NCI-H510A (cell line): ENCODE measurements at places on chromosomes 3 and 15.

- no peak for DNase-seq
These were observed 6.3 kb downstream of the PIGZ start for GRCh38 chr3:196962108-196962929.

- DNase-seq = no peak
These were observed 15.1 kb downstream of the HEMK1 start for GRCh38 chr3:50584391-50584790.

- no peak for DNase-seq
These were observed 50.6 kb downstream of the SMARCC1 start for GRCh38 chr3:47731061-47731460.

DNA sequence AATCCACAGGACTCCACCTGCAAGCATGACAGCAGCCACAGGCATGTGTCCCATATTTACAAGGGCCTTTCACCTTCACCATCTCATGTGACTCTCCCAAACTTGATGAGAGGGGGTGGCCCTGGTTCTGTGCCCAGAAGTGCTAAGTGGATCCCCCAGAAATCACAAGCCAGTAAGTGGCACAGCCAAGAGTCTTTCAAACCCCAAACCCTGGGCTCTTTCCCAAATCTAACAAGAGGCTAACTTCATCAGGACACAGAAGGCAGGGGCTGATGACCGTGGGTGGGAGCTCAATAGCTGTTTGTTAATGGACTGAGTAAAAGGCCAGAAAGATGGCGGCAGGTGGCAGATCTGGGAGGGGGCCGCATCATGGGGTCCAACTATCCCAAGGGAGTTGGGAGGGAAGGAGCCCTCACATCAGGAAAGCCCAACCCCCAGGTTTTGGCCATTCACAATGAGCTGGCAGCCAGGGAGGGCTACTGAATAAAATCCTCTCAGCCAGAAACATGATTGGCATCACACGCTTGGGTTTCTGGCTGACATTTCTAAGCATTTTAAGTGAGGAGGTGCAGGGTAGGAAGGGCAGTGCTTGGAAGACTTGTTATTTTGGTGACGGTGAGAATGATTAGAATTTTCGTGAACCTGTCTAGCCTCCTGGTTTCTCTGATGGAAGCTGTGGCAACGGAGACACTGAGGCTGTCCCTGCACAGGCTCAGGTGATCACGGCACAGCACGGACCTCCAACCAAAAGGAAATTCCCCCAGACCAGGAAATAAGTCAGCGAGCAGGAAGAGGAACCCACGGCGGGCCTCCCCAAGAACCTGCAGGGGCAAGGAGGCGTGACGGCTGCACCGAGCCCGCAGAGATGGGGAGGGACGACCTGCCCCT is 109.3 kb downstream of the OXNAD1 start:
- no peak for DNase-seq

- DNase-seq = no peak
These were observed 58.1 kb upstream of the USP3 start for GRCh38 chr15:63446255-63446654.

GRCh38 chr15:36925653-36926426 is 174.5 kb downstream of the MEIS2 start:
- DNase-seq = no peak

DNA sequence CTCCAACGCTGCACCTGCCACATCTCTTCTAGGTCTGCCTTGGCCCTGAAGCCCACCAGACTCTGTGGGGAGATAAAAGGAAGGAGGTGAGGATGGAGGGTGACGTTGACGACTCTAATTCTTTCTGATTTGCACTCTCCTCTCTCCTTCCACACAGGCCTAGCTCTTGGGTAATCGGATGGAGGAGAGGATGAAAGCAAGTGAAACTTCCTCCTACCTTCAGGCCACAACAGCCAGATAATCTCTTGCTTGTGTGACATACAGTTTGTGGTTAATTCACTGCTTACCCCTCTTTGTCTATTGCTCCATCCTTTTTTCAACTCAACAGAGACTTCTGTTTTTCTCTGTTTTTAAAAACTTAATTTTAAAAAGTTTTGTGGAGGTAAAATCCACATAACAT is 208.1 kb downstream of the SV2B start:
- DNase-seq = no peak

DNA sequence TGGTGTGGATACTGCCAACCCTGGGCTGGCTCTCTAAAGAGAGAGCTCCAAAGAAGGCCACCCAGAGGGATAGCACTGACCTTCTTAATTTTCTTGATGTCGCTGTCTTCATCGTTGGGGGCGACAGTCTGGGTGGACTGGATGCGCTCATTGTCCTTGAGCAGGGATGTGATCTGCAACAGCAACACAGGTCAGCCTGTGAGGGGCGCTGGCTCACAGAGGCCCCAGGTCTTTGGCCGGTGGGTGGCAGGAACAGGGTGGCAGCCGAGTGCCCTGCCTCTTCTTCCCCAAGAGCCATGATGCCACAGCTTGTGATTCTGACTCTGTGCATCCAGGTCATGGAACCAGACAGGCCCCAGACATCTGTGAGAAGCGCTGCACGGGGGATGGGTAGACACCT is 41.2 kb downstream of the RASGRF1 start:
- DNase-seq = no peak

DNA sequence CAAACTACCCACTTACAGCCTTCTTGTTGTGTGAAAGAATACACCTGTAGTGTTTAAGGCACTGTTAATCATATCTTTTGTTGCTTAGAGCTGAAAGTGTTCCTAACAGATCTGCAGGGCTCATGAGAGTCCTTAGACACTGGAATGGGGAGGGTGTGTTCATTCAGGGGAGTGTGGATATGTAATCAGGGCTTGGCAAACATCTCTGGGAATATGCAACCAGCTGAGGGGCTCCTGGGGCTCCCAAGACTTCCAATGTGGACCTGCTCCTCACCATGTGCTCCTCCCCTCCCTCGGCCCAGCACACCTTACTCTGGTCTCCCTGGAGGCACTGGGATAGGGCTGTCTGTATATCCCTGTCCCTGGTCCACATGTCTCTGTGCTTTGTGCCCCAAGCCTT is 30.3 kb upstream of the MFSD1 start:
- no peak for DNase-seq

- no peak for DNase-seq
These were observed 10.0 kb downstream of the FSTL1 start for GRCh38 chr3:120440762-120441161.

DNA sequence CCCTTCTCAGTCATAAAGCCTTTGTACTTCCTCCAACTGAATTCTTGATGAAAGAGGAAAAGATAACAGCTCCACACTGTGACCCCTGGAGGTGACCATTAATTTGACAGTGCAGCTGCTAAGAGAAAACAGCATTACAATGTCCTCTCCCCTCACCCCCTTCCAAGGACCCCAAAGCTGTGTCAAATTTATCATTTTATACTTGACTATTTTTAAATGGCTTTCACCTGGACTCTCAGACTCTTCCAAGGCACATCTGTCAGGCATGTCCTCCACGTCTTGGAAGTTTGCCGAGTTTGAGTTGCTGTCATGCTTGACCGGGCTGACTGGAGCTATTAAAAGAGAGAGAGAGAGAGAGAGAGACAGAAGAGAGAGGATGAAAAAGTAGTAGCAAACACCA is 236.5 kb downstream of the WDR72 start:
- peak; percentile 31 for DNase-seq

DNA sequence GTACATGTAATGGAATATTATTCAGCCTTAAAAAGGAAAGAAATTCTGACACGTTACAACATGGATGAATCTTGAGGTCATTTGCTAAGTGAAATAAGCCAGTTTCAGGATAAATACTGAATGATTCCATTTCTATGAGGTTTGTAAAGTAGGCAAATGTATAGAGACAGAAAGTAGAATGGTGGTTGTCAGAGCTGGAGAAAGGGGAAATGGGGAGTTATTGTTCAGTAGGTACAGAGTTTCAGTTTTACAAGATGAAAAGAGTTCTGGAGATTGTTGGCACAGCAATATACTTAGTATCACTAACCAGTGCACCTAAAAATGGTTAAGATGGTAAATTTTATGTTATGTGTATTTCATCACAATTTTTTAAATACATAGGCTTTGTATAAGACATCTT is 60.6 kb downstream of the USP8 start:
- no peak for DNase-seq

- peak; percentile 52 for DNase-seq
These were observed 1039.2 kb downstream of the ROBO1 start for GRCh38 chr3:78728406-78729145.
